ENCODE measurements at places on chromosomes 2 and 18.

- no peak for DNase-seq
These were observed 520.5 kb downstream of the KCNJ3 start for GRCh38 chr2:155218945-155219344.

DNA sequence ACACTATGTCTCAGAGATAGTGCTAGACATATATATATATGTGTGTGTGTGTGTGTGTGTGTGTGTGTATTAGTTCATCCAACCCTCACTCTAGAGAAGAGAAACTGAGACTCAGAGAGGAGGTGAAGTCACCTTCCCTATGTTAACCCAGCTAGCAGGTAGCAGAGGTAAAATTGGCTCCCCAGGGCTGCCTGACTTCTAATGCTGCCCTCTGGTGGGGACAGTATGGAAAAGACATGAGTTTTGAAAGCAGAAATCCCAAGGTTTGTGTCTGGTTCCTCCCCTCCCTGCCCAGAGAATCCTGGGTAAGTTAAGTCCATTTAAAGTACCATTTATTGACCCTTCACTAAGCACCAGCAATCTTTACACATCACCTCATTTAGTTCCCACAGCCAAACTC lies 137.7 kb downstream of the THNSL2 start:
- peak; percentile 2 for DNase-seq

DNA sequence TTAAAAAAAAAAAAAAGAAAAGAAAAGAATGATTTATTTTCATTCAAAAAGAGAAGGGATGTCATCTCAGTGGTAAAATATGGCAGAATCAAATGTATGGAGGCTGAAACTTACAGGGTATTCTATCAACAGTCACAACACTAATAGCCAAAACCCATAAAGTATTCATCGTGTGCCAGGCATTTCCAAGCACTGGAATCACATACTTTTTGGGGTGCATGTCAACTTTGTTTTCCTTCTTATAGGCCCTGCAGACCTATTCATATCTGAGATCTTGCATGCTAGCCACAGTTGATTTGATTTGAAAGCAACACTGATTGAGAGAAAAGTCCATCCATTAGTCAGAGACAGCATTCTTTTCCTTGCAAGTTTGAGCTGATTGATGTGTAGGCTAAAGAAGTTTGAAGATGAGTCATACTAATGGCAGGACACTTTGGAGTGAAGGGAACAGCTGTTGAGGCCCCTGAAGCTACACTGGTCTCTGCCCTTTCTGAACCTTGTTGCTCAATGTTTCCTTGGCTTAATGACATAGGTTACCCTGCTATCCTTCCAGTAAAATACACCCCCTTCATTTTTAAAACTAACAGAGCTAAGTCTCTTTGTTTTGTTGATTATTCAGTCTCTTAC lies 22.0 kb downstream of the KATNAL2 start:
- peak; percentile 43 for DNase-seq

DNA sequence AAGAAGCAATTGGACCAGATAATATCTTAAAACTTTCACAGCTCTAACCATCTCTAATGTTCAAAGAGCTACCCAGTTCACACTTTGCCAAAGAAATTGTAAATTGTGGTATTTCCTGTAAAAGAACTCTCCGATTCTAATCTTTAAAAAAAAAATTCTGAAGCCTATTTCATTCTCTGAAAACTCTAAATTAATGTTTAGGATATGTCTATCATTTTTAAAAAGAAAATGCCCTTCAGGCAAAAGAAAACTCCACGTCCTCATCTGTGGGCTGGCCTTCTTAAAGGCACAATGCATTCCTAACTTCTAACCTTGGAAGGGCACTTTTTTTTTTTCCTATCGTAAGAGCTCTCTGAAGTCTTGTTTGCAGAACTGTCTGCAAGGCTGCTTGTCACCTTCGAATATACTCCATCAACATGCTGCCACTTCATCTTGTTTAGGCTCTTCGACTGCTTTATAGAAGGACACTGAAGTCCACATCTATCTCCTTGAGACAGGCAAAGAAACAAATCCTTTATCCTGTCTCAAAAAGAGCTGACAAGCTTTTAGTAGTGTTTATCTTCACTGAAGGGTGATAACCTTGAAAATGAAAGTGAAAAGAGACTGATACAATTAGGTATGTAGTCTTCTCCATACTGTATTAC lies 124.3 kb upstream of the SLC39A10 start:
- peak; percentile 57 for DNase-seq

GRCh38 chr18:34330308-34330707 lies 105.6 kb upstream of the NOL4 start:
- no peak for DNase-seq

DNA sequence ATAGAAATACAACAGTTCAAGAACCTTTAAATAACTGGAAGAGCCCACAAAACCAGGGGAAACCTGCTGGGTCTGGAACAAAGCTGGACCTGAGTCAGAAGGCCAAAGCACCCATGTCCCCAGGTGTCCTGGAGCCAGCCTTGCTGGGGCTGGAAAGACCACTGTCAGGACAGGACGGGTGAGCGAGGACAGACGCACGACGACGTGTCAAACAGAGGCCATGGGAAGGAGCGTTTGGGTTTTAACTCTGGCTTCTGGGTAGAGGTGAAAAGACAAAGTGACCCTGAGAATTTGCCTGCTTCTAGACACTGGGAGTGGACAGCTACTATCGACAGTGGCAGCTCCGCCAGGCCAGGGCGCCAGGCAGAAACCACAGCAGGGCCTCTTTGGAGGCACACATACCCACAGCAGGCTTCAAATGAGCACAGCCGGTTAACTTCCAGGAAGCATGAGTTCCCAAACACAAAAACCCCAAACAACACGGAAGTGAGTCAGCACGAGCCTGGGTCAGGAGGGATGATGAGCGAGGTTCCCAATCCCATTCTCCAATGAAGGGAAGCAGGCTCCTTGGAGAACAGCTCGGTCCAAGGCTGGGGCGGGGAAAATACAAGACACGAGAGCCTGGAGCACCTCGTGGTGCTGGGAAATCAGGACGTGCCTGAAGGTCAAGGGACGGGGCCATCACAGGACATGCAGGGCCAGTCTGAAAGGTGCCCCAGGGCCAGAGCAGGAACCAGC lies 208.0 kb downstream of the TWIST2 start:
- no peak for DNase-seq

- no peak for DNase-seq
These were observed 252.3 kb downstream of the MBD5 start for GRCh38 chr2:148273158-148273691.

- DNase-seq: no peak
These were observed 436 bp upstream of the ITPRIPL1 start for GRCh38 chr2:96324721-96325040.

- peak; percentile 46 for DNase-seq
These were observed 162.0 kb downstream of the RTP5 start for GRCh38 chr2:242031481-242032019.

DNA sequence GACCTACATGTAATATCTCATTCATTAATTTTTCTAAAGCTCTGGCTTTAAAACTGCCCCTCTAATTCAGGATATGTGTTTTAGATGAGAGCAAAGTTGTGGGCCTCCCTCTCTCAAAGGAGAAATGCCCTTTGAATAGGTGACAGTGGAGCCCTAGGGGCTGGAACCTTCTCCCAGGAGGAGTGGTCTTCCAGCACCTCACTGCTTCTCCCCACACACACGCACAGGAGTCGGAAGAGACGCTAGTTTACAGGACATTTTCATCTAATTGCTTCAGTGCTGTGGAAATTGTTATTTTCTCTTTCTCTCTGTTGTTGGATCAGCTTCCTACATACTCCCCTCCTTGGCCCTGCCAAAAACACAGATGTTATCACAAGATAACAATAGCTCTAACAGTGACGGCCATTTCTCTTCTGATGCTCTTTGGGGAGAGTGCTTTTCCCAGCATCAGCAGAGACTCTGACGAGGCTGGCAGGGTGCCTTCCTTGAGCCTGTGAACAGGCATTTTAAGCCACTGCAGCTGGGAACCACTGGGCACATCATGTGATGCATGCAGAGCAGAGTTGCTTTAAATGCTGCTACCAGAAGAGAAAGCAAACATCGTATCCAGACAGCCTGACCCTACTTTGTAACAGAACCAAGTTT lies 209.4 kb upstream of the SP5 start:
- peak; percentile 62 for DNase-seq
